Mesothelial cell of epicardium (in vitro differentiated cells): ENCODE measurements at places on chromosomes 12 and 14.

DNA sequence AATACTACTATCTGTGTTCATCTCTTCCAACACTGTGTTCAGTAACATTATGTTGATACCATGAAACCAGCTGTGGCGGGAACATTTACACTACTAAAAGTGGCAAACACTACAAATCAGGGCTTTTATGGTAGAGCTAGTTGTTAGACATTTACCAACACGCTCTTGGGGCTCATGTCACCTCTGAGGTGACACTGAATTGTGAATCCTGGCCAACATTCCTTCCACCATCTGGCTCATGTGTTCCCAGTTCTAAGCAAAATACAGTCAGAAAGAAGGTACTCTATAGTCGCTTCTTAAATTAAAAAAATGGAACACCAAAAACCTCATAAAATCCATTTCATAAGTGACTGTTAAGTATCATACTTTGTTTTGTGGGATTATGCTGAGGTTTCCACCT, 436.6 kb downstream of the FUT8 start:
- no peaks in the 10 kb centered on the region for H3K4me1 ChIP-seq
- DNase-seq = no peak
- H3K4me3 ChIP-seq = no peak overlapping the region
- H3K36me3 ChIP-seq = no peaks in the 10 kb centered on the region
- H3K27me3 ChIP-seq = no peaks in the 10 kb centered on the region
- no peak overlapping the region for H3K27ac ChIP-seq

- no peak for DNase-seq
- no peak overlapping the region for H3K27ac ChIP-seq
- H3K36me3 ChIP-seq = peaks cover 5% of the 10 kb centered on the region
Observed at GRCh38 chr14:29788093-29788492, 139.6 kb downstream of the PRKD1 start.

DNA sequence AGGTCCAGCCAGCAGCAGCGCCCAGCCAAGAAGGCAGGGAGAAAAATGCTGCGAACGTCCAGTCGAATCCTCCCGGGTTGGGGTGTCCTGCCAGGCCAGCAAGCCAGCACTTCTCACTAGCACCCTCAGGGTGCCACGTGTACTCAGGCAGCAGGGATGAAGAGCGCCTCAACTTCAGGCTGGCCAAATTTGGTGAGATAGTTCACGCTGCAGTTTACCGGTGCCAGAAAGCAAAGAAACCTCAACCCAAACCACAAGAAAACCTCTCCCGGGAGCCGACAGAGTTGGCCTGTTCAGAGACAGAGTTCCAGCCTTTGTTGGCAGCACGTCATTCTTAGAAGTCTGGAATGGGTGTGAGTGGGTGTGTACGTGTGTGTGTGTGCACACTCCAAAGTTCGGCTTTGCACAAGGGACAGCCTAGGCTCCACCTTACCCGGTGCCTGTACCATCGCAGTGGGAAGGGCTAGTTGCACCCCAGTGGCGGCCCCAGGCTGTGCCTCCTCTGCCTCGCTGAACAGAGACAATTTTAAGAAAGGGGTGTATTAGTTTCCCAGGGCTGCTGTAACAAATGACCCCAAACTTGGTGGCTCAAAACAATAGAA, 42.1 kb downstream of the ELK3 start:
- DNase-seq = no peak
- no peak overlapping the region for H3K27ac ChIP-seq
- peaks cover 8% of the 10 kb centered on the region for H3K36me3 ChIP-seq
- no peak overlapping the region for H3K4me3 ChIP-seq

- H3K4me3 ChIP-seq = no peak overlapping the region
- no peaks in the 10 kb centered on the region for H3K4me1 ChIP-seq
- H3K27me3 ChIP-seq = peaks cover 13% of the 10 kb centered on the region
- no peak for DNase-seq
Observed at GRCh38 chr12:117854339-117855012, 114.3 kb downstream of the KSR2 start.

DNA sequence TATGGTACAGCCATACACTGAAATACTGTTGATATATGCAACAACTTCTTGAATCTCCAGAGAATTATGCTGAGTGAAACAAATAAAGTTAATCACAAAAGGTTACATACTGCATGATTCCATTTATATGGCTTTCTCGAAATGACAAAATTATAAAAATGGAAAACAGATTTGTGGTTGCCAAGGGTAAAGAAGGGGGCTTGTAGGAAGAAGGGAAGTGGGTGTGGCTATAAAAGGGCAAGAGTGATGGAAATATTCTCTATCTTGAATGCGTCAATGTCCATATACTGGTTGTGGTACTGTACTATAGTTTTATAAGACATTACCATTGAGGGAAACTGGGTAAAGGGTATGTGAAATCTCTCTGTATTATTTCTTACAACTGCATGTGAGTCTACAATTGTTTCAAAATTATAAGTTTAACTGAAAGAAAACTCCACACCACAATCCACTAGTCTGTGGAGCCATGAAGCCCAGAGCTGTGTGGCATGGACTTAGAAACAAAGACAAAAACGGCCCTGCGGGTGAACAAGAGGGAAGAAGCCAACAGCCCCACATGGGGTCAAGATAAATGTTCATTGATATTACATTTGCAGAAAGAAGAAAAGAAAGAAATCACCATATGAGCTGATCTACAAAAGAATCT, 18.3 kb upstream of the TSPAN11 start:
- H3K4me1 ChIP-seq = peaks cover 19% of the 10 kb centered on the region
- DNase-seq = no peak
- H3K27me3 ChIP-seq = no peaks in the 10 kb centered on the region
- no peak overlapping the region for H3K4me3 ChIP-seq

- no peaks in the 10 kb centered on the region for H3K27me3 ChIP-seq
- no peak overlapping the region for H3K27ac ChIP-seq
- H3K4me3 ChIP-seq = no peak overlapping the region
- H3K4me1 ChIP-seq = peaks cover under 1% of the 10 kb centered on the region
- H3K36me3 ChIP-seq = no peaks in the 10 kb centered on the region
Observed at GRCh38 chr12:64590183-64590582, 20.1 kb upstream of the RASSF3 start.

DNA sequence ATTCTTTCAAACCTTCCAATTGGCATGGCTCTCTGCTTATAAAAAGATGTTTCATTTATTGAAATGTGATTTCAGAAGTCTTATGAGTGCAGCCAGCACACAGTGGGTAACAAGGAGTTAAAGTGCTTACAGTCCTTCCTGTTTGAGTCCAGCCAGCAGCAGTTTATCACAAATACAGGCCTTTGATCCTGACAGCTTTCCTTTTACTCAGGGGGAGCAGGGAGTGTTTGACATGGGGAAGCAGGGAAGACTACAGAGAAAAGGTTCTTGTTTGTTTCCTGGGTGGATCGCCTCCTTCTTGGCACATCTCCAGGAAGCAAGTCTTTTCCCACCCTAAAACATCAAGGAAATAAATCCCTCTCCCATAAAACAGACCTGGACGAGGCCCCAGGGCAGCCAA, 216.1 kb downstream of the MSRB3 start:
- H3K27ac ChIP-seq = peak overlapping the region; percentile 68
- no peaks in the 10 kb centered on the region for H3K36me3 ChIP-seq
- no peaks in the 10 kb centered on the region for H3K27me3 ChIP-seq
- H3K4me1 ChIP-seq = peaks cover 77% of the 10 kb centered on the region
- no peak for DNase-seq
- no peak overlapping the region for H3K4me3 ChIP-seq

- no peaks in the 10 kb centered on the region for H3K4me1 ChIP-seq
- DNase-seq = no peak
- H3K36me3 ChIP-seq = no peaks in the 10 kb centered on the region
- no peaks in the 10 kb centered on the region for H3K27me3 ChIP-seq
Observed at GRCh38 chr14:65552724-65553123, 140.2 kb downstream of the FUT8 start.

DNA sequence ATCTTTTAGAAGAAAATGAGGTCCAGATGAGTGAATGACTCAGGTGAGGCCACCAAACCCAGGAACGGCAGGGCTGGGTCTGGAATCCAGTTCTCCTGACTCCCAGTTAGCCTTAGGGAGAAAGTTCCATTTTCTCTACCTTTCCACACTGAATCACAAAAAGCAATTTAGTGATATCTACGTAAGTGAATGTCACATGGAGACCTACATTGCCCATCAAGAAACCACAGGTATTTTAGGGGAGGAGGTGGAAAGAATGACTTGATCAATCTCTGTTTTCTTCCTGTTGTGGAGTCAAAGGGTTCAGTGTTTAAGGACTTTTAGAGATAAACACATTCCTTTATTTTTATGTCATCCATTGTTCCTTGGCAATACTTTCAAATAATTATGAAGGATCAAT, 106.9 kb upstream of the PTPRB start:
- H3K27me3 ChIP-seq = peaks cover 33% of the 10 kb centered on the region
- DNase-seq = no peak
- no peaks in the 10 kb centered on the region for H3K36me3 ChIP-seq
- H3K27ac ChIP-seq = no peak overlapping the region
- no peak overlapping the region for H3K4me3 ChIP-seq

GRCh38 chr14:32683679-32684078, 255.0 kb upstream of the NPAS3 start:
- H3K27ac ChIP-seq = no peak overlapping the region
- H3K36me3 ChIP-seq = no peaks in the 10 kb centered on the region
- peaks cover 14% of the 10 kb centered on the region for H3K4me1 ChIP-seq

GRCh38 chr12:7444076-7444475, at the start of gene CD163L1:
TSS of gene CD163L1 (minus strand) at chr12:7444153. CDS start at chr12:7444127, 26 bp downstream.
- no peak for DNase-seq
- no peaks in the 10 kb centered on the region for H3K36me3 ChIP-seq
- H3K27ac ChIP-seq = no peak within 1 kb of the TSS
- H3K4me1 ChIP-seq = peaks cover 5% of the 10 kb centered on the region
- H3K4me3 ChIP-seq = no peak within 1 kb of the TSS

DNA sequence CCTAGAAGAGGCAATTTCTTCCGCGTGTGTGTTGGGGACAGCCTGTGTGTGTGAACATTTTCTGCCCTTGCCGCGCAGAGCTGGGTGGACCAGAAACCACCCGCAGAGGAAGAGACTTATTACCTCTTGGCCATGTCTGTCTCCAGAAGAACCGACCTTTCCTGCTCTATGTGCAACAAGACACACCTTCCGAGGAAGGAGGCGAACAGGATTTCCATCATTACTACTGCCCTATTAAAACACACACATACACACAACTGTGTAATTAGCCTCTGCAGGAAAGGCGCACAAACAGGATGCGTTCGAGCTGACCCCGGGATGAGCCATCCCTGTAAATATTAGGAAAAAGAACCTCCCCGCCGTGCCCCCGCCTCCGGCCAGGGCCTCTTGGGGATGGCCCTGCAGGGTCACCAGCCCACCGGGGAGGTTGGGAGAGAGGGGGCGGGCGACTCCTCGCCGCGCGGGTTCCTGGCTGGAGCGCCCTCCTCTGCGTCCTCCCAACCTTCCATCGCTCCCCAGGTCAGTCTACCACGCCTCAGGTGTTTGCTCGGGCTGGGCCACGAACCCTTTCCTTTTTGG, 484 bp upstream of the PRKCH start:
- H3K27me3 ChIP-seq = peaks cover 32% of the 10 kb centered on the region
- no peak overlapping the region for H3K27ac ChIP-seq
- peaks cover 7% of the 10 kb centered on the region for H3K4me1 ChIP-seq
- peaks cover 2% of the 10 kb centered on the region for H3K36me3 ChIP-seq
- no peak for DNase-seq

- H3K36me3 ChIP-seq = peaks cover 11% of the 10 kb centered on the region
- no peak overlapping the region for H3K27ac ChIP-seq
- no peak overlapping the region for H3K4me3 ChIP-seq
- no peaks in the 10 kb centered on the region for H3K27me3 ChIP-seq
Observed at GRCh38 chr14:50718949-50719348, 50.8 kb upstream of the SAV1 start.

GRCh38 chr12:72390146-72390545, 118.0 kb downstream of the TRHDE start:
- DNase-seq = no peak
- H3K4me1 ChIP-seq = peaks cover 19% of the 10 kb centered on the region
- no peaks in the 10 kb centered on the region for H3K27me3 ChIP-seq

DNA sequence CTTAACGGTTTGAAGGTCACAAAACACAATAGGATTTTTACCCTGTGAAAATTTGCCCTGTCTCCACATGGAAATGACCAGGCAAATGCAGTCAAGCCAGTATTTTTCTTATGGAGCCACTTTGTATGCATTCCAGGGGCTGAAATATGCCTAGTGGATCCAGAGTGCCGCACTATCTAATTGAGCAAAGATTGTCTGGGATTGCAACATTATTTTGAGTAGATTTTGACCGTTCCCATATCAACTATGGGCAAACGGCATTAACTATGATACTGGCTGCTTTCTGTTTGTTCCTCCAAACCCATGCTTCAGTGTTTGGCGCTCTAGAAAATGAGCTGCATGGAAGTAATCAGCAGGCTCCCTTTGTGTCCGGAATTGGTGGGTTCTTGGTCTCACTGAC, 223.0 kb downstream of the BTG1 start:
- peaks cover 22% of the 10 kb centered on the region for H3K4me1 ChIP-seq
- no peaks in the 10 kb centered on the region for H3K27me3 ChIP-seq
- H3K27ac ChIP-seq = no peak overlapping the region
- no peak overlapping the region for H3K4me3 ChIP-seq
- DNase-seq = no peak

DNA sequence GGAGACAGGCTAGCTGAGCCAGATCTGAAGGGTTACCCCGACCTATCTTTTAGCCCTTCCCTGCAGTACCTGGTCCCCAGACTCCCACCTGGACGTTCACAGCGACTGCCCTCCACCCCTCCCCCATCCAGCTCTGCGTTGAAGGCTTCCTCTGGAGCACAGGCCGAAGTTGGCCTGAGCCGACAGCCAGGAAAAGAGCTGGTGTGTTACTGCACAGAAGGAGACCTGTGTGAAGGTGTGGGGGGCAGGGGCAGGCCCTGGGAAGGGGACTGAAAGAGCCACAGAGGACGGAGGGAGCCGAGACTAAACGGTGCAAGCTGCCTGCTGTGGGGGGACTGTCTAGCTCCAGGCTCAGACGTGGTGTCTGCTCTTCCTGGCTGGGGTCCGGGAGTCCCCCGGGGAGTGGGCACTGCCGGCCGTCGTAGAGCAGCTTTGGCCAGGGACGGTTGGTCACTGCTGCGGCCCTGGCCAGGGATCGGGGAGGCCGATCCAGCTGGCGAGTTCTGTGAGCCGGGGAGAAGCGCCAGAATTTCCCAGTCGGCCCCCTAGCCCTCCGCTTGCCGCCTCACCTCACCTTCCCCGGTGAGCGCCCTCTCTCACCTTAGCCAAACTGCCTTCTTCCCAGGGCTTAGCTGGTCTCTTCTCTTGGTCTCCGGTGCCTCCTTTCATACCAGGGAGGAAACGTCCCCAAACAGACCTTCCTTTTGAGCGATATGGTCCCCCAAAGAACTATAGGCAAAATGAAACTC, 899 bp upstream of the COL2A1 start:
- H3K36me3 ChIP-seq = no peaks in the 10 kb centered on the region
- DNase-seq = no peak
- no peak overlapping the region for H3K27ac ChIP-seq

- no peak for DNase-seq
- peaks cover 10% of the 10 kb centered on the region for H3K4me1 ChIP-seq
- H3K27me3 ChIP-seq = peaks cover 17% of the 10 kb centered on the region
- no peak overlapping the region for H3K27ac ChIP-seq
- H3K36me3 ChIP-seq = no peaks in the 10 kb centered on the region
Observed at GRCh38 chr14:33580841-33581240, 370.0 kb downstream of the EGLN3 start.

DNA sequence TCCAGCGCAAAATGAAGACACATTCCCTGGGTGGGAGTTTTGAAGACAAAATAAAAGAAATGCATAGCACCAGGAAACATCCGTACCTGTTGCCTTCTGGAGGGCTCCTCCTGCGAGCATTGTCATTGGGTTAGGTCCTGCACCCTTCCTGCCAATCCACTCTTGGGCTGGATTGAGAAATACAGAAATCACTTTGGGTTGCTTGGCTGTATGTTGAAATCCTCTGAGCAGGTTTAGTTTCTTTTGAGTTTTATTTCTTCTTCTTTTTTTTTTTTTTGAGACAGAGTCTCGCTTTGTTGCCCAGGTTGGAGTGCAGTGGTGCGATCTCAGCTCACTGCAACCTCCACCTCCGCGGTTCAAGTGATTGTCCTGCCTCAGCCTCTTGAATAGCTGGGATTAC, 67.6 kb downstream of the ARF6 start:
- no peaks in the 10 kb centered on the region for H3K27me3 ChIP-seq
- H3K36me3 ChIP-seq = no peaks in the 10 kb centered on the region
- H3K4me3 ChIP-seq = no peak overlapping the region
